ENCODE measurements at places on chromosomes 11 and 22.

GRCh38 chr22:29877620-29878019 lies 5.4 kb upstream of the MTMR3 start:
- DNase-seq, result no peak

GRCh38 chr11:44779736-44780520 lies 53.2 kb downstream of the TSPAN18 start:
- no peak for DNase-seq

GRCh38 chr11:106957030-106957482 lies 61.2 kb downstream of the GUCY1A2 start:
- DNase-seq, result no peak

GRCh38 chr22:19086417-19086816 lies 35.8 kb downstream of the DGCR2 start:
- DNase-seq, result no peak

- no peak for DNase-seq
Measured at GRCh38 chr11:88537613-88538012, 200.1 kb upstream of the CTSC start.

- DNase-seq, result no peak
Measured at GRCh38 chr11:95655536-95655935, 134.0 kb downstream of the FAM76B start.

DNA sequence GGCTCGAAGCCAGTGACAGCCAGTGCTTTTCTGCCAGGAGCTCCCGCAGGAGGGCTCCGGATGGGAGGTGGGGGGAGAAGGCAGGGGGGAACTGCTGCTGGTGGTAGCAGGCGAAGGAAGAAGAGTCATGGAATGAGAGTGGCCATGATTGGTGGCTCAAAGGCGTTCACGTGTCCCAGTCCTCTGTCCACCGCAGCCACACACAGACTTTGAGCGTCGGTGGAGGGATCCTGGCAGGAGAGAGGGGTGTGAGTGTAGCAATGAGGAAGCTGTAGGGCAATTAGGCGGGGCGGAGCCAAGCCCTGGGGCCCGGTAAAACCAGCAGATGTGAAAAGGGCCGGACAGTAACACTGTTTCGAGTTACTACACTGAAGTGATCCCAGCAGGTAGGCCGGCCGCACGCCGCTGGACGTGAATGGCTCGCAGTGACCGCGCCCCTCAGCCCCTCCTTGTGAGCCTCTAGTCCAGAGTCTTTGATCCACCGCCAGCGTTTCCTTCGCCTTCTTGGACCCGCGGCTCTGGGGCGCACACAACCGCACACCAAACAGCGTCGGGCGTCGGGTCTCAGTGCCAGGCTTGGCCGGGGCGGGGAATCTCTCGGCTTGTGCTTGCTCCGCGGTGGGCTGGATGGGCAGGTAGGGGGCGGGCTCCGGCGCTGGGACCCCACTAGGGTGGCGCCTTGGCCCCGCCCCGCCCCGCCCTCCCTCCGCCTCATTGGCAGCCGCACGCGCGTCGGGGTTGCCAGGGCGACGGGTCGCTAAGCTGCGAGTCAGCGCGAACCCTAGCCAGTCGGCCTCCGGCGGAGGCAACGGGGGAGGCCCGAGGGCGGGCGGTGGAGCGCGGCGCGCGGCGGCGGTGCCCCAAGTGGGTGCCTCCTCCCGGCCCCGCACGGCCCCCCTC lies at the start of gene LRRC10B:
LRRC10B (plus strand) TSS at position 788 of the 900 bp plus-strand sequence. CDS start 250 bp downstream, outside the sequence.
- peak; percentile 61 for DNase-seq

All from NCI-H2029 (cell line).